ENCODE measurements at places on chromosomes 7 and 10. TPM values are rescaled to one million over a fixed set of nuclear protein-coding genes. Genes with fewer than 3 reads are reported as not detected.
A peak's percentile ranks its signal among the peaks of the same experiment; 100 is the strongest.

GRCh38 chr7:13293264-13294002, 606.0 kb downstream of the ARL4A start:
- DNase-seq, result no peak

GRCh38 chr7:124689523-124689922, 76.1 kb downstream of the GPR37 start:
- no peak for DNase-seq

DNA sequence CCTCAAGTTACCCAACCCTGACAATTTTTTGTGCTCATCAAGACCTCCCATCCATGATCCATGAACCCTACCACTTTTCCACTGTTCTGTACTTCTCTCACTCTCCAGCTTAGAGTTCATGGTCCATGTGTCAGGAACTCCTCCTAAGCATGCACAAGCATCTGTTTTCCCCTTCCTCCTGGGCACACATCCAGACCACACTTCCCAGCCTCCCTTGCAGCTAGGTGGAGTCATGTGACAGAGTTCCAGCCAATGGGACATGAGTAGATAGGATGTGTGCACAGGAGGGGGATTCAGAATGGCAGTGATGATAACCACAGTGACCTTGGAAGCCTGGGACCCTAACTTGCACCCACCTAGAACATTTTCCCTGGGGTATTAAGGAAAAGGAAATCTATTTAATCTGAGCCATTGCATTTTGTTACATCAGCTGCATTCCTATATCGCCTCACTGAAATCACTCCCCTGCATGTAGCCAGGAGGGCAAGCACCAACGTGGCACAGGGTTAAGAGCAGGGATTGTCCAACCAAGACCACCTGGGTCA, 9.6 kb upstream of the FRMPD2 start:
- no peak for DNase-seq

NME8 gene
- total RNA-seq, result not detected

- DNase-seq, result no peak
Observed at GRCh38 chr10:65194126-65194525, 1672.9 kb downstream of the REEP3 start.

CHST12 gene
- total RNA-seq, result 11.8 TPM

DNA sequence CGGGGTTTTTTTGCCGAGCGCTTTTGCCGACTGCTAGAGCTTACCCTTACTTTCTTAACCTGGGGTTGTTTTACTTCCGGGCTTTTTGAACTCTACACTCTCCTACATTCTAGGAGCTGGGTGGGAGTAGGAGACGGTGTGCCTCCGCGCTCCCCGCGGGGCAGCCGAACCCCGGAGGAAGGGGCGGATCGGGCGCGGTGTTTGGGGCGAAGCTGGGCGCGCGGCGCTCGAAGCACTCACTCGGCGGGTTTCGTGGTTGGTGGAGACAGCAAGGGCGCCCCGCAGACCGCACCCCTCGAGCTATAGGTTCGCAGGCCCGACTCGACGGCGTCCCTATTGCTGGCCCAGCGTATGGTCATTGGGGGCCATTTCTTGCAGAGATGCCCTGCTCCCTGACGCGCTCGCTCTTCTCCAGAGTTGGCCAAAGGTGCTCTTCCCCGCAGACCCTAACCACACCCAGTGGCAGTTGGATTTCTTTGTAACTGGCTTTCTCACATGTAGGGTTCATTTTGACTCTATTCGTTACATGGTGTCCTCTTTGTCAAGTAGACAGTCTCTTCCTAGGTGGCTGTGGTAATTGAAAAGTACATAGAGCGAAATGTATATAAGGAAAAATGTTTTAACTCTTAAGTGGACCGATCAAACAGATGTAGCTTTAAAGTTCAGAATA, 364 bp downstream of the ZNF518A start:
- peak; percentile 82 for DNase-seq

All from activated T-helper 2 cell treated with anti-CD3 and anti-CD28 coated beads, Interferon-gamma antibody, Interleukin-2, Interleukin-4, amounts not matched to agents 10 μg/mL and 5 μg/mL and 100 μg/mL, durations not matched to agents 14 hours and 24 hours and 36 hours (primary cell).